ENCODE measurements at places on chromosomes 12 and 14.

DNA sequence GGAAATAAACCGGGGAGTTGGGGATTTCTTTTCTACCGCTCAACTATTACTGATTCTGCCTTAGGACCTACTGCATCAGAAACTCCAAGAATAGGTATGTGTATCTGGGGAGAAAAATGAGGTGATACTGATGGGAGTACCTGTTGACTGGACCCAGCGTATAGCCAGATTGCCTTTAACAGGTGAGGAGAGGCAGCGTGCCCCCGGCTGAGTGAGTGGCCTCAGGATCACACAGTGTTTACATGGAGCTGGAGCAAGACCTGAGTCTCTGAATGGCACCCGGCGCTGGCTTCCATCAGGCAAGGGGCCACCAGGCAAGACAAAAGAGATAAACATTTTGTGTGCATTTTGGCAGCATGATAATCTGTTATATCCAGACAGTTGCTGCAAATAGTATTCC is 496.2 kb downstream of the EGLN3 start:
- H3K4me3 ChIP-seq = no peak overlapping the region
- H3K27me3 ChIP-seq = no peaks in the 10 kb centered on the region
- H3K4me1 ChIP-seq = no peaks in the 10 kb centered on the region
- no peak for DNase-seq
- H3K27ac ChIP-seq = no peak overlapping the region
- no peaks in the 10 kb centered on the region for H3K36me3 ChIP-seq

- H3K27ac ChIP-seq = no peak overlapping the region
- H3K4me3 ChIP-seq = no peak overlapping the region
- H3K36me3 ChIP-seq = no peaks in the 10 kb centered on the region
- no peaks in the 10 kb centered on the region for H3K27me3 ChIP-seq
- DNase-seq = no peak
Measured at GRCh38 chr14:70514168-70515069, 20.4 kb downstream of the ADAM20 start.

DNA sequence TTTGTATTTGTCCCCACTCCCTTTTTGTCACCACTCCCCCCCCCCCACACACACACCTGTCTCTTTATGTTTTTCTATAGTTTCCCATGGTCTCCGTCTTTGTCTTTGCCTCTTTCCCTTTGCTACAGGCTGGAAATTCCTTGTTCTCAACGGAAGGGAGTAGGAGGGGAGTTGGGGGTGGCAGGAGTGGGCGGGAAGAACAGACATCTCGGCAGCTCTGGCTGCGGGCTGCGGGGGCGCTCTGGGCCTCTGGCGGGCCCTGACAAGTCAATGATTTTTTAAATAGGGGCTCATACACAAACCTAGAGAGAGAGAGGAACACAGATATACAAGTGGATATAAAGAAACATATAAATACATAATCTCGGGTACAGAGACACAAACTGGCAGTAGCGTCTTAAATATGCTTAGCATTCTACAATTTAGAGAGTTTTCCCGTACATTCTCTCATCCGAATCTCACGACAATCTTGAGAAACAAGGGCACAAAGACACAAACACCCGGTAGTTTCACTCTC is 2.4 kb upstream of the NAB2 start:
- H3K27me3 ChIP-seq = no peaks in the 10 kb centered on the region
- H3K4me1 ChIP-seq = peaks cover 18% of the 10 kb centered on the region
- peak overlapping the region; percentile 99 for H3K27ac ChIP-seq
- peak overlapping the region; percentile 86 for H3K4me3 ChIP-seq
- peaks cover 3% of the 10 kb centered on the region for H3K36me3 ChIP-seq

DNA sequence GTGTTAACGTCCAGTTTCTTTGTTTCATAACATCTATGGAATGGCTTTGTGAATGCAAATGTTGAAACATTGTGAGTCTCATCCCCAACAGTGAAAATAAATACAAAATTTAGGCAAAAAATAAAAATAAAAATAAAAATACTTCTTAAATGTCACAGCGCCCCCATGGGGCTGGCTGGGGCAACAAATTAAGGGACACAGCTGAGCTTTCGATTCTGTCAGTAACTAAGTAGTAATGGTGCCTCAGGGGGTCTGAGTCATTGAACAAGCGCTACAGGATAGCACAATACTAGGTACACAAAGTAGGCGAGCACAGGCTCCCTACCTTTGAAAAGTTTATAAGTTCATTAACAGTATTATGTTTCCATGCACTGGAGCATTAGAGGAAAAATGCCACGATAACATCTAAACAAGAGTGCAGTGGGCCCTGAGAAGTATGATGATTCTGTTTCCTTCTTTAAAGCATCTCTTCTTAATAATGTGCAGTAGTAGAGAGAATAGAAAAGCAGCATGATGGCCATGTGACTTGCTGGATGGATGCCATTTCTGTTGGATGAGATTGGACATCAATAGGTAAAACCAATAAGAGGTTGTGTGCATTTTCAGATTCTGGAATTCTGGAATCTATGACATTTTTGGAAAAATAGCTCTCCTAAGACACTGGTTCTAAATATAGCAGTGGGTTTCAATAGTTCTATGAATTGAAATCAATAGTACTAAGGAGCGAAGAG is 667.2 kb downstream of the DIO2 start:
- no peak overlapping the region for H3K4me3 ChIP-seq
- H3K4me1 ChIP-seq = peaks cover 25% of the 10 kb centered on the region
- H3K36me3 ChIP-seq = no peaks in the 10 kb centered on the region
- H3K27ac ChIP-seq = peak overlapping the region; percentile 48
- DNase-seq = no peak

DNA sequence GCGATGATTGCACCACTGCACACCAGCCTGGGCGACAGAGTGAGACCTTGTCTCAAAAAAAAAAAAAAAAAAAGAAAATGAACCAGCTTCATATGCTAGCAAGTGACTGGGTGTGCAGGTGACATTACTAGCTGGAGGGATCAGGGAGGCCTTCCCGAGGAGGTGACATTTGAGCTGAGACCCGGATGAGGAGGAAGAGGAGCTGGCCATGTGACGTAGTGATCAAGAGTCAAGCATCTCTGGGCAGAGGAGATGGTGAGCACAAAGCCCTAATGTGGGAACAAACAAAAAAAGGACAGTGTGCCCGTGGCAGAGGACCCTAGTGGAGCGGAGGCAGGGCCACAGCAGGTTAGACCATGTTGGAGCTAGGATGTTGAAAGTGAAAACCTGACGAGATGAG is 3.5 kb upstream of the PTPN6 start:
- no peak overlapping the region for H3K4me3 ChIP-seq
- H3K36me3 ChIP-seq = peaks cover 4% of the 10 kb centered on the region
- DNase-seq = no peak
- H3K27ac ChIP-seq = no peak overlapping the region
- no peaks in the 10 kb centered on the region for H3K27me3 ChIP-seq

GRCh38 chr12:132239796-132240668 is 89.4 kb downstream of the GALNT9 start:
- H3K4me1 ChIP-seq = no peaks in the 10 kb centered on the region
- H3K27me3 ChIP-seq = no peaks in the 10 kb centered on the region
- DNase-seq = no peak
- no peaks in the 10 kb centered on the region for H3K36me3 ChIP-seq
- no peak overlapping the region for H3K27ac ChIP-seq
- no peak overlapping the region for H3K4me3 ChIP-seq
